ENCODE measurements at places on chromosomes 3 and 15.

GRCh38 chr3:190617185-190617584 is 103.3 kb downstream of the IL1RAP start:
- DNase-seq, result no peak

DNA sequence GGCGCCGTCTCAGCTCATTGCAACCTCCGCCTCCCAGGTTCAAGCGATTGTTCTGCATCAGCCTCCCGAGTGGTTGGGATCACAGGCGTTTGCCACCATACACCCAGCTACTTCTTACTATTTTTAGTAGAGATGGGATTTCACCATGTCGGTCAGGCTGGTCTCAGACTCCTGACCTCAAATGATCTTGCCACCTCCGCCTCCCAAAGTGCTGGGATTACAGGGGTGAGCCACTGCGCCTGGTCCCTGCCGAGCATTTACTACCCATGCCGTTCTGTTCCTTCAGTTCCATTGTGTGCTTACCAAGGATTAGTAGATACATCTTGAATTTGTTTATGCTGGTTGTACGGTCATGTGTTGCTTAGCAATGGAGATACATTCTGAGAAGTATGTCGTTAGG is 10.3 kb downstream of the CHD2 start:
- DNase-seq, result no peak

DNA sequence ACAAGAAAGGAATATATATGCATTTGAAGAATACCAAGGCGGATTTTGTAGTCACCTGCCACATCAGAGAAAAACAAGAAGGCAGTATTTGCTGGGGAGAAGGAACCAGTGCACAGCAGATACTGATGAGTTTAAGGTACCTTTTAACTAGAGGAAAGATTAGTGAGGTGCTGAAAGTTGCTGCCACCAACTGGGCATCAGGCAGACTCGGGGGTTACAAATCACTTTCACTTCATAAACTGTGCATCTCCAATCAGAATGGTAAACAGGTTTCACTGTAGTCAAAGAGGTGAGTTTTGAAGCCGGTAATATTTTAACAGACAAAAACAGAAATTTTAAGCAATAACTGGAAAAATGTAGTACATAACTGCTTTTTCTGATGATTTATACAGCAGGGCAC is 4.1 kb downstream of the FBN1 start:
- DNase-seq, result no peak

DNA sequence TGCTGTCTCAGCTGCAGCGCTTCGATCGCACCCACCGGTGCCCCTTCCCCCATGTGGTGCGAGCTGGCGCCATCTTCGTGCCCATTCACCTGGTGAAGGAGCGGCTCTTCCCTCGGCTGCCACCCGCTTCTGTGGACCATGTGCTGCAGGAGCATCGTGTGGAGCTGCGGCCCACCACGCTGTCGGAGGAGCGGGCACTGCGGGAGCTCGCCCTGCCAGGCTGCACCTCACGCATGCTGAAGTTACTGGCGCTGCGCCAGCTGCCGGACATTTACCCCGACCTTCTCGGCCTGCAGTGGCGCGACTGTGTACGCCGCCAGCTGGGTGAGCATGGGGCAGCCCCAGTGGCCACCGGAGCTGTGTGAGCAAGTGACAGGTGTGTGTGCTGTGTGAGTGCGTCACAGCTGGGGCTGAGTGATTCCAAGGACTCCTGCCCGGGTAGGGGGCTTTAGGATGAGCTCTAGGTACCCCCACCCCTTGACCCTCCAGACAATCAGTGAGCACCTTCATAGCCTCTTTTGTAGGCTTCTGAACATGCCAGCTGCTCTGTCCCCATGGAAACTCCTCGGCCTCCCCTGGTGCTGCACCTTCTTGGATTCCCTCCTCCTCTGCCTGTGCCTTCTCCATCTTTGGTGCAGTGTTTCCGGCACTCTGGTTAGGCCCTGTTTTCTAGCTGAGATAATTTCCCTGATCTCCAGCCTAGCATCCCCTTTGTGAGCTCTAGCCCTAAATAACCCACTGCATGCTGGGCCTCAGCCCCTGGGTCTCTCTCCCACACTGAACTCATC is 7.0 kb downstream of the C15orf39 start:
- no peak for DNase-seq

GRCh38 chr3:105414841-105415240 is 48.1 kb downstream of the ALCAM start:
- no peak for DNase-seq

DNA sequence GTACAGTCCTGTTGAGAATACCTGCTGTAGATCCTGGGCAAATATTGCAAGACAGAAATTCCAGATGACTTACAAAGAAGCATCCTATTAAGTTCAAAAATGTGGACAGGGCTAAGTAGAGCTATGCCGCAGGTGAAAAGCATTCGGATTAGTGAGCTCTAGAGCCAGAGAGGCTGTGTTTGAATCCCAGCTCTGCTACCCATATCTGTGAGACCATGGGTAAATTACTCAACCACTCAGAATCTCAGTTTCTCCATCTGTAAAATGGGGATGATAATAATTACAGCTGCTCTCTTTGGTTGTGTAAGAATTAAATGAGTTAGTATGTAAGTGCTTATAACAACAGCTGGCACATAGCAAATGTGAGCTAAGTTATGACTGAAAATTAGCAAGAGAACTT is 3.9 kb downstream of the ADAMTS7 start:
- no peak for DNase-seq

GRCh38 chr3:158794936-158795518 is 6.8 kb upstream of the MFSD1 start:
- no peak for DNase-seq

DNA sequence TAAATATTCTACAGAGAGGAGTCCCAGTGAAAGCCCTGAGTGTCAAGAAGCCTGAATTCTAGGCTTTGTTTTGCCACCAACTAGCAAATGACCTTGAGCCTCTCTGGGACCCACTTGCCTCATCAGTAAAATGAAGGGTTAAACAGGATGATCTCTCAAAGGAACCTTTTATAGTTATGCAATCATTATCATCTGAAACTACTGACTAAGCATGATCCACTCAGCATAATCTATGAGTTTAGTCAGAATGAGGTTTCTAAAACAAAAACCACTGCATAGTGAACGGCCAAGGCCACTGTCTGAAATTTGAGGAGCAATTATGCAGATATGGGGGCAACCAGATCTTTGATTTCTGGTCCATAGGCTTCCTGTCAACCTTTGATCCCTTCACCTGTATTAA is 319.0 kb downstream of the MECOM start:
- DNase-seq, result no peak

GRCh38 chr3:15924914-15925313 is 127.1 kb upstream of the ANKRD28 start:
- no peak for DNase-seq

GRCh38 chr3:54123776-54124196 is 1.4 kb downstream of the CACNA2D3 start:
- no peak for DNase-seq

GRCh38 chr15:48796930-48797329 is 13.9 kb downstream of the CEP152 start:
- no peak for DNase-seq

DNA sequence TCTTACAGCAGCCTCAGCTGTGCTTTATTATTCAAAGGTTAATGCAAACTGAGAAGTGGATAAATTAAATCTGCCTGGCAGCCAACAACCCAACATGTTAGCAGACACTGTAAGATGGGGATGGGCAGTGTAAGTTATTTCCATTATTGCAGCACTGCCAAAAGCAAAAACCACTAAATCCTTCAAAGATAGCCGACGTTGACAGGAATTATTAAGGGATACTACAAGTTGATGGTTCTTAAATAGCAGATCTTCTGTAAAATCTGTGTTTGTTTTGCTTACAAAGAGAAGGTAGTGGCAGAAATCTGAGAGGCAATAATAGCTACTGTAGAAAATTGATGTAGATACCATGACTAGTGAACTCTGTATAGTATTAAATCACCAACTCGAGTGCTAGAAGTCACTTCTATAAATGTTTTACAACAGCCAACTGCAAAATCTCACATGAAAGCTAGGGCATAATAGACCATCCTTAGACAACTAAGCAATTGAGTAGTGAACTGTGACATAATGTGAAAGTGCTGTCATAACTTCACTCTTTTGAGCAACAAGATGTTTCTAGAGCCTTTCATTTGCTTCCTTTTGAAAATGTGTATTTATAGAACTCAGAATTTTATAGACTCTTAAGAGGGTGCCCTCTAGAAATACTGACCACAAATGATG is 278.6 kb downstream of the UBE2E2 start:
- no peak for DNase-seq

DNA sequence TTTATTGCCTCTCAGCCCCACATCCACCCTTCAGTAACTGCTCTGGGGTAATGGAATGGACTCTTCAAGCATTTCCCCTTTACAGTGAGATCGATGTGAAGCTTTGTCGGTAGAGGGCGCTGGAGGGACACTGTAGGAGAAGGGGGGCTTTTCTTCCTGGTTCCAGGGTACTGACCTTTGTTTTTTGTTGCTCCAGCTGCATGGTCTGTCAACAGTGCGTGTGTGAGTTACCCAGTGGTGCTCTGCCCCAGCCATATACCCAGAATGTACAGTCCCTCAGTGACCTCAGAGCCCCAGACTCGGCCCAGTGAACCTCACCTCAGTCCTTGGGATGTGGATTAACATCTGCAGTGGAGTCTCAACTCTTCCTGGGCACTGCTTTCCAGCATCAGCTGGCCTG is 180.3 kb upstream of the TSC22D2 start:
- DNase-seq, result peak; percentile 15

GRCh38 chr15:50890751-50891150 is 17.7 kb upstream of the AP4E1 start:
- DNase-seq, result no peak

DNA sequence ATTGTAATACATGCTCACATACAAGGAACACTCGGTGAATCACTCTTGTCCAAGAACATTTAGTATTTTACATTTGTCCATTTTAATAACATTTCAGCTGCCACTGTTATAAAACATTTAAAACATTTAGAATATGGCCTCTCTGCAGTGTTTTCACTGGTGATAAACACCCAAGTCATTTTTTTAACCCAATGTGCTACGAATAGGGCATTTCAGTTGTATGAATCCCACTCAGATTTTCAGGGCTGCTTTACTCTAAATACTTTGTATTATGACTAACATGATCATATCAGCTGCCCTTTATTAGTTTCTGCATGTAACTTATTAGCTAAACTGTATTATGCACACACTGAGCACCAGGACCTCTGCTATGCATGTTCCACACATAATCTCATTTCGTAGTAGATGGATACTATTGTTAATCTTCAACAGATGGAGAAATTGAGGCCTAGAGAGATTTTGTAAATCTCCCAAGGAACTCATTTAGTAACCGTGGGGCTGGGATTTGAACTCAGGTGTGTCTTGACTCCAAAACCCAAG is 148.6 kb upstream of the CDIN1 start:
- DNase-seq, result no peak

GRCh38 chr3:174162550-174162949 is 696.6 kb upstream of the NAALADL2 start:
- DNase-seq, result no peak

- DNase-seq, result no peak
These were observed 9.6 kb upstream of the ZXDC start for GRCh38 chr3:126485176-126485897.

DNA sequence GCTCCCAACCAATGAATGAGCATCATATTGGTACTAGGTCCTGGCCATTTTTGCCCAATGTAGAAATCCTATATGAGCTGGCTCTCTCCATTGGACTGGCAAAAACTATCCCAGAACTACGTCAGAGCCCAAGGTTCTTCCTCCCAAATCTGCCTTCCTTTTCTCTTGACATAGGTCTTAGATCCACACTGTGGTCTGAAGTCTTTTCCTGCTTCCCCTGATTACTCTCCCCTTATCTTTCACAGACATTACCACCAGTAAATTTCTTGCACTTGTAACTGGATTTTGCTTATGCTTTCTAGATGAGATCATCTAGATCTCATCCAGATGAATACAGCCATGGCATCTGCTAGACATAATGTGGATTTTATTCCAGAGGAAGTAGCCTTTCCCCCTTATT is 141.2 kb upstream of the GADL1 start:
- DNase-seq, result no peak

- DNase-seq, result no peak
These were observed 31.3 kb downstream of the MGA start for GRCh38 chr15:41691471-41691870.

GRCh38 chr3:35638980-35639253 is 408 bp upstream of the ARPP21 start:
- DNase-seq, result no peak

- no peak for DNase-seq
These were observed 91.8 kb downstream of the SSR3 start for GRCh38 chr3:156463123-156463522.

- no peak for DNase-seq
These were observed 111.1 kb downstream of the TPRA1 start for GRCh38 chr3:127479449-127479848.
